ENCODE measurements at places on chromosomes 11 and 22.

DNA sequence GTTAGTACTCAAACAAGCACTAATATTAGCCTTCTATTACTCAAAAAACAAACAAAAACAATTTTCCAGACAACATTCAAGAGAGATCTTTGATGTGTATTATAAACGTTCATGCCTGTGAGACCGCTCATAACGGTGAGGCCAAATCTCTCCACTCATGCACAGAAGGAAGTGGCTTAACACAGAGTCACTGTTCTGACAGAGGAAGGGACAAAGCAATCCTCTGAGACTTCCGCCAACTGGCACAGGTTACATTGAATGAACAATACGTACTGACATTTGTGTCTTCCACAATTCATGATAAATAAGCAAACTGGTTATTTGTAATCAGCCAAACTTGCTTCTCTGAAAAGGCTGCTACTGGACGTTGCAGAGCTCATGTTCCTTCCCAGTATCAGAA is 30.5 kb downstream of the CHKA start:
- DNase-seq: no peak

DNA sequence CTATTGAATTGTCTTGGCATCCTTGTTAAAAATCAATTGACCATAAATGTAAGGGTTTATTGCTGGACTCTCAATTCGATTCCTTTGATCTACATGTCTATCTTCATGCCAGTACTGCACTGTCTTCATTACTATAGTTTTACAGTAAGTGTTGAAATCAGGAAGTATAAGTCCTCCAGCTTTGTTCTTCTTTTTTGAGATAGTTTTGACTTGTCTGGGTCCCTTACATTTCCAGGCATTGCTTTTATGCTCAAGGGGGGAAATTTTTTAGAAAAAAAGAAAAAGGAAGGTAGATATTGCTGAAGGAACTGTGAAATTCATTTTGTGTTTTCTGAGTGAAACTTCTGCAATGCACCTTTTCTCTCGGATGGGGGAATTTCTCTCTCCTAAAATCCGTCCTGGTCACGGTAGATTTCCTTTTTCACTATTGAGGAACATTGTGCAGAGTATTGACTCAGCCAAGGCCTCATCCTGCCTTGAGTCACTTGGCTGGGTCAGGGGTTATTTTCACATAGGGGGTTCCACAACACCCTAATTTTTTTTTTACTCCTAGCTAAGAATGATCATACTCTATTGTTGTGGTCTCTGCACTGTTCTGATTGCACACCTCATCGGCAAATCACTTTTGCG is 2.8 kb upstream of the ACER3 start:
- DNase-seq: no peak

- no peak for DNase-seq
Measured at GRCh38 chr11:67698247-67698646, 23.8 kb upstream of the ALDH3B2 start.

DNA sequence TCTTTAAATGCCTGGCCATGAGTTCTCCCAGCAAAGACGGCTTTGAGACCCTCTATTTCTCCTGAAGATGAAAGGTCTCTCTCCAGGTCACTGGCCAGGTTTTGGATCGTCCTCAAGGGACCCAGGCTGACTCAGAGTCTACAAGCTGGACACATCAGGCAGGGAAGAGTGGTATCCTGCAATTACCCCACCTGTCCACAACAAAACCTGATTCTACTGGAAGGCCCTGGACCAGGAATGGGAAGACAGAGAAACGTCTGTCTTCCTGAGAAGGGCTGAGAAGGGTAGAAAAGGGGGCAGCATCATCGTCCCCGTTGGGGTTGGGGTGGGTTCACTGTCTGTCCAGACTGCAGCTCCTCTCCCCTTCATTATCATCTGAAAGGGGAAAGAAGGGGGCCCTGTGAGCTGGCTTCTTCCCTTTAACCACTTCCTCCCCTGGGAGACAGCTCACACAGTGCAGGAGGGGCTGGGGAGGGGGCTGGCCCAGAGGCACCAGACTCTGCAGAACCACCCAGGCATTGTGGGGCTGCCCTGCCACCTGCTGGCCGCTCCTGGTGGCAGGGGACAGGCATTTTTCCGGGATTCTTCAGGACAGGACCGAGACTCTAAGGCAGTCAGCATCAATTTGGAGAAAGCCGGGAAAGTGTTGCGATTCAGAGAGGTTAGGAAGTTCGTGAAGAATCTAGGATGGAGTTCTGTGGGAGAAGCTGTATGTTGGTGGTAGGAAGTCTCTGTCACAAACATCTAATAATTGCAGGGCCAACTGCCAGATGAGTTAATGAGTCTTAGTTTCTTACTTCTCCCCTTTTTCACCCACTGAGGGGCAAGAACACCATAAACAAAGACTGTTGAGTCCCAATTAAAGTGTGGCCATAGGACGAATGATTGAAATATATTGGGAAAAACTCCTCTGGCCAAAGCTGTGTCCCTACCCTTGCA is 57.6 kb downstream of the SYN3 start:
- DNase-seq: peak; percentile 10

DNA sequence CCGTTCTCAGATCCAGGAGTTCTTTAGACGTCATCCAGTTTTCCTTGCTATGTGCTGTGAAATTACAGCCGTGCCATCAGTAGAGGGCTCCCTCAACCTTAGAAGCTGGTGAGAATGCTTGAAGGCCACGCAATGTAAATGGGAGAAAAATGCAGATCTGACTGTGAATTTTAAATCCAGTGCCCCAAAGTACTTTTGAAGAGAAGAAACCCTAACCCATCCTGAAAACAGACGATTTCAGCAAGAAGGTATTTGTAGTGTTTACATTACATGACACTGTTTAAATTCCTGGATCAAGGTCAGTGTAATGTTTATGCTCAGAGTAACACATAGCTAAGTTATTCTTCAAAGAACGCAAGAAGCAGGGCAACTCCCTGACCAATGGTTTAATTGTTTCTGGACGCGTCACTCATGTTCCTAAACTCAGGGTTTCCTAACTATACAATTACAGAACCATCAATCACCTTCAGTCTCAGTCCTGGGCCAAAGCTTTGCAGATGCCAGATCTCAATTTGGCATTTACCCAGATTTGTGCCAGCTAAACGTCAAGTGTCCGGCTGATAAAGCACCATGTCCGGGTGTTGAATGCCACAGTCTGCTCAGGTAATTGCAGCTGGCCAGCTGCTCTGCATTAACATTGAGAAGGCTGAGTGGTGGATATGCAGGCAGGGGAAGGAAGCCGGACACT is 38.2 kb downstream of the ADAMTS8 start:
- DNase-seq: no peak

DNA sequence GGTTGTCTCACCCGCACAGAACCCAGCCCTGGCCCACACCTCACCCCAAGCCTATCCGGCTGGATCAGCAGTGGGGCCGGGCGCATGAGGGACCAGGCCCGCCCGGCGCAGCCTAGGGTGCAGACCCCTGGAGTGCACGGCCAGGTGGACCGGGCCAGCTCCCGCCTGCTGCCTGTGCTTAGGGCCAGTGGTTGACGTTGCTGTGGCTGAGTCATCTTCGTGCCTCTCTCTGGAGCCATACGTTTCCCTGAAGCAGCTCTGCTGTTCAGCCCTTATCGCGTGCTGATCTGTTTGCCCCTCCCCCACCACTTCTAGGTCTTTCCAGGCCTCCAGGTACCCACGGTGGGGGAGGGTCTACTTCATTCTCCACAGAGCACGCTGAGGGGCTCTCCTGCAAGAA is 39.5 kb downstream of the CDKN1C start:
- DNase-seq: no peak

GRCh38 chr22:30247561-30247960 is 1.0 kb upstream of the LIF start:
- DNase-seq: no peak

DNA sequence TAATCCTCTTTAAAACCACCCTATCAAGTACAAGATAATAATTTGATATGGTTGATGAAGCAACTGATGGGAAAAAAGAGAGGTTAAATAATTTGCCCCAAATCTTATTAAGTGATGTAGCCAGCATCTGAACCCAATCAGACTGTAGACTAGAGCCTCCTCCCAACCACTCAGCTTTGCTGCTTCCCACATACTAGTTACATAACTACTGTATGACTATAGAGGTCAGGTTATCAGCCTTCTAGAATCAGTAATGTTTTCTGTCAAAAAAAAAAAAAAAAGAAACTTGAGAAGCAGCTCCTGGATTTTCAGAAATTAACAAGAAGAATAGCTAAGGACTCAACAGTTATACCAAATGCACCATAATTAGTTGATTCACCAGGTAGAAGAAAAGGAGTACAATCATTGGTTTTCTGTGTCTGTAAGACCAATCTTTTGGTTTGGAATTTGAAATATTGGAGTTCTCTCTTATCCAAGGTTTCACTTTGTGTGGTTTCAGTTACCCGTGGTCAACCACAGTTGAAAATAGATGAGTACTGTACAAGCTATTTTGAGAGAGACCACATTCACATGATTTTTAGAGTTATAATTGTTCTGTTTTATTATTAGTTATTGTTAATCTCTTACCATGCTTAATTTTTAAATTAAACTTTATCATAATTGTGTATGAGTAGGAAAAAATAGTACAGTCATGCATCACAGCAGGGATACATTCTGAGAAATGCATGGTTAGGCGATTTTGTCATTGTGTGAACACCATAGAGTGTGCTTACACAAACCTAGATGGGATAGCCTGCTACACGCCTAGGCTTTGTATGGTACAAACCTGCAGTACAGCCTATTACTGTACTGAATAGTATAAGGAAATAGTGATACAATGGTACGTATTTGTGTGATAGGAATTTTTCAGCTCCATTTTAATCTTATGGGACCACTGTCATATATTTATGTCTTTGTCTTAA is 72.2 kb downstream of the PDHX start:
- no peak for DNase-seq
